ENCODE measurements at places on chromosomes 12 and 14.
A peak's percentile ranks its signal among the peaks of the same experiment; 100 is the strongest.

- no peak for ATAC-seq
Measured at GRCh38 chr14:69318241-69318640, 58.3 kb downstream of the GALNT16 start.

DNA sequence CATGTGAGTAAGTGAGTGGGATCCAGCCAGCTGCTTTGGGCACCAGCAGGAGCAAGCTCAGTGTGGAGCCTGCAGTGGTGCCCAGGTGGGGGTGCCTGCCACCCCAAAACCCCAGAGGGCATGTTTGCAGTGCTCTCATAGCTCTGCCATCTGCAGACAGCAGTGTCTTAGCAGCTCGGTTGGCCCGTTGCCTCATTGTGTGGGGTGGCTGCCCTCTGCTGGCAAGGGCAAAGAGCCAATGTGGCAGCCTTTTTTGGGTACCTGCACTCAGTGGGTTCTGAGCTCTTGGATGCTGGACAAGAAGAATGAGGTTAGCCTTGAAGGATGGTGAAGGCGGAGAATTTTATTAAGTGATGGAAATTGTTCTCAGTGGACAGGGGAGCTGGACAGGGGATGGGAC lies 52.3 kb downstream of the NEUROD4 start:
- no peak for ATAC-seq

GRCh38 chr12:14239935-14240872 lies 125.3 kb upstream of the ATF7IP start:
- no peak for ATAC-seq

- no peak for ATAC-seq
Measured at GRCh38 chr12:114416028-114416427, 10.1 kb upstream of the TBX5 start.

- no peak for ATAC-seq
Measured at GRCh38 chr12:29545102-29545467, 47.6 kb upstream of the OVCH1 start.

DNA sequence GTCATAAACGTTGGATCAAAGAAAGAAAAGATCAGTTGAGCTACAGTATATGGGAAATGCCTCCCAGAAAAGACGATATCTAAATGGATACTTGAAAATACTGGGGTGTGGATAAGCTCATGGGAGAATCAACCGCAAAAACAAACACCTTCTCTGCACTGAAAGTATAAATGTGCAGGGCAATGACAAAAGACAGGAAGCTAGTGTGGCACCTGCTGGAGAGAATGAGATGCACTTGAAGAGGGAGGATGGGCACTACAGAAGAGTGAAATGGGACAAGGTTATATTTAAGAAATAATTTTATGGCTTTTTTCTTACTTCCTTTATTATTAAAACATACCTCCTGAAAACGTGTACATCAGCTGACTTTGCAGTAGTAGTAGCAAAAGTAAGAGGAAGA lies 153.7 kb downstream of the PRKD1 start:
- ATAC-seq: no peak

- ATAC-seq: no peak
Measured at GRCh38 chr14:23115918-23116317, 3.1 kb downstream of the CEBPE start.

DNA sequence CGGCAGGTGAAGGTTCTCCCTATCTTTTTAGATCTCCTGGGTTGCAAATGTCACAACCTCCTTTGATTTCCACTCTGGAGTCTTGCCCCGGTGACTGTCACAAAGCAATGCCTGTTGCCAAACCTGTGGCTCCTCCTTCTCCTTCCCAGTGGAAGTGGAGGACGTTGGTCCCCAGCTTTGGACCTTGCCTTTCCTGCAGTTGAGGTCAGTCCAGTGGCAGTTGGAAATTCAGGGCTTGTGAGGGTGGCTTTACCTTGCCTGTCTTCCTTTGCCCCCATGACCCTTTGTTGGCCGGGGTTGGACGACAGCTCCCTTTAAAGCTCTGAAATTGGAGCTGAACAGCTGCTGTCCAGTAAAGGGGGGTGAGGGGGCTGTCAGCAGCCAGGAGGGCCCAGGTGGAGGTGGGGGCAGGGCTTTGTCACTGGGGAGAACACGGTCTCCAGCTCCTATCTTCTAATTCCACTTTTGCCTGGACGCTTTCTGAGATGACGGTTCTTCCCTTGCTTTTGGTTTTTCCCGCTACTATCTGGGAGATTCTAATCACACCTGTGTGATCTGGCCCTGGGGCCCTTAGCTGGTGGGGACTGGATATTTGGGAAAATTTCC lies 4.1 kb downstream of the TEAD4 start:
- ATAC-seq: no peak

GRCh38 chr12:48954061-48954460 lies 3.2 kb downstream of the ARF3 start:
- no peak for ATAC-seq

- peak; percentile 61 for ATAC-seq
Measured at GRCh38 chr14:68941820-68942219, 37.3 kb downstream of the ACTN1 start.

- ATAC-seq: no peak
Measured at GRCh38 chr12:96098631-96099030, 63.2 kb upstream of the LTA4H start.

GRCh38 chr14:88975043-88975830 lies 150.8 kb downstream of the TTC8 start:
- ATAC-seq: no peak

- peak; percentile 12 for ATAC-seq
Measured at GRCh38 chr12:112121780-112122565, 3.4 kb upstream of the TRAFD1 start.

DNA sequence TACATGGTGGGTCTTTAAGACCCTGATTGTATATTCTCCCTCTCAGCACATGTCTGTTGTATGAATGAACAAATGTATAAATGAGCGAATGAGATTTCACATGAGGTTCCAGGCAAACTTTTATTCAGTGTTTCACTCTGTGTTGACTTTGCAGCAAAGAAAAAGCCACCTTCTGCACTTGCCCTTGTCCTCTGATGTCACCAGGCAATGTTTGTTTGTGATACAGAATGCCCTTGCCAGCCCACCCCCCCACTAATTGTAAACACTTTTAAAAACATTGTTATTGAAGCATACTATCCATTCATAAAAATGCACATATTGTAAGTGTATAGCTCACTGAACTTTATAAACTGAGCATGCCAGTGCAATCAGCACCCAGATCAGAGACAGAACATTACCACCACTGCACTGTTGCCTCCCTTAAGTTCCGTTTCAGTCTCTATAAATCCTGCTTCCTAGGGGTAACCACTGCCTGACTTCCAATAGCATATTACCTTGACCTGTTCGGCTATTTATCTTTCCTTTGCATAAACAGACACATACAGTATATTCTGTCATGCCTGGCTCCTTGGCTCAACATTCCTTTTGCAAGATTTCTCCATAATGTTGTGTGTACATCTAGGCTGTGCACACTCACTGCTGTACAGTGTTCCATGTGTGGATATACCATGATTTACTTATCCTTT lies 11.3 kb upstream of the LTA4H start:
- ATAC-seq: no peak

DNA sequence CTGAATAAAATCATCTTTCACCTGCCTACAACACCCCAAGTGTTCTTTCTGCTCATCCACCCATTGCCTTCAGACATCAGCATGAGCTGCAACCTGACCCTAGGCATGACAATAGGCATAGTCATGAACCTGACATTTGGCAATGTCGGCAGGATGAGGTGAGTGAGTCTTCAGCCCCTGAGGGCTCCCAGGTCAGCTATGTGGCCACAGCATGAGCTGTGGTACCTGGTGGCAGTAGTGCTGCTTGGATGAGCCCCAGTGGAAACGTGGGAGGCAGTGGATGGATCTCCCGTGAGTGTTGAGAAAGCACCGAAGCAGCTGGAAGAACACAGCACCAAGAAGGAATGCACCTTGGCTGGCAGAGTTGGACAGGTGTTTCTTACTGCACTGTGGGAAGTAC lies 334.8 kb upstream of the FAR2 start:
- ATAC-seq: no peak

GRCh38 chr14:66514213-66514612 lies 6.3 kb downstream of the GPHN start:
- ATAC-seq: no peak

GRCh38 chr12:8989413-8989812 lies at the start of gene KLRG1:
KLRG1 (plus strand) TSS chr12:8989546; CDS start chr12:8989636, 90 bp downstream.
- ATAC-seq: no peak

DNA sequence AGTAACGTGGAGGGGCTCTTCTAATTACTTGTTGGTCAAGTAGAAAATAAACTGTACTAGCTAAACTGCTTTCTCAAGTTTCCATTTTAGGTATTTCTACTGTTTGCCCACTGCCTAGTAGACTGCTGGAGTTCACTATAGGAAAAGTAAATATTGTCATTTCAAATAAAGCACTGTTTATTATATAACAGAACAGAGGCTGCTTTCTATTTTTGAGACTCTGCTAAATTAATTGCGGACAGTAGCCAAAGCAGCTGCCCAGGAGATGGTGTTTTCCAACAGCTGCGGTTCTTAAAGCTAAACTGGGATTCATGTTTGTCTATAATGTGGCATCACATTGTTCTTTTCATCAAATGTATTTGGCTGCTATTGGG lies 15.9 kb upstream of the SIX1 start:
- ATAC-seq: no peak

DNA sequence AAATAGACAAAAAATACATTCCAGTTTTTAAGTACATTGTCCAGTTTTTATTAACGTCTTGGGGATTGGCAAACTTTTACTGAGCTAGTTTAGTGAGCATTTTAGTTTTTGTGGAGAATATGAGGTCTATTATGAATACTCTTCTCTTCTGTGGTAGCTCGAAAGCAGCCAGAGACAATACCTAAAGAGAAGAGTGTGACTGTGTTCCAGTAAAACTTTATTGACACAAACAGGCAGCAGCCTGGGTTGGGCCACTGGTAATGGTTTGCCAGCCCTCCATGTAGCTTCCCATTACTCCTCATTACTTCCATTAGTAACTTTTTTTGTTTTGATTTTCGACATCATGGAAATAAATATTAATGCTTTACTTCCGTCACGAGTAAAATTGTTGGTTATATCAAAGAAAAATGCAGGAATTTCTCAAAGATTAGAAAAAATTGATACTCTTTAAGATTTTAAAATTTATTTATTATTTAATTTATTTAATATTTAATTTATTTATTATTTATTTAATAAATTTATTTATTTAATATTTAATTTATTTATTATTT lies 19.6 kb downstream of the RMST start:
- no peak for ATAC-seq

DNA sequence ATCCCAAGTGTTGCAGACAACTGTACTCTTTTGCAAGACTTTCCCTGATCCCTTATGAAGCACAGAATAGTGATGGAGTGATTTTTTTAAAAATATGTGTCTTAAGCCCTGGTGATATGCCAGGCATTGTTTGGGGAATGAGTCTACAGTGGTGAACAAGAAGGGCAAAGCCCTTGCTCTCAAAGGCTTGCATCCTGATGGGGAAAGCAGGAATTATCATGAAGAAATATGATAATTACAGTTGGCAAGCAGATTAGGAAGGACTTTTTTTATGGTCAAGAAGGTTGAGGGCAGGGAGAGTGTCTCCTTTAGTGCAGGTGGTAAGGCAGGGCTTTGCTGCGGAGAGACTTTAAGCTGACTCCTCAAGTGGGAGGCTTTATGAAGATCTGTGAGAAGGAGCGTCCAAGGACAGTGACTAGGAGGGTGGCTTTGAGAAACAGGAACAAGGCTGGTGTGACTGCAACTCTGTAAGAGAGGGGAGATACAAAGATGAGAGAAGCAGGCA lies 100.2 kb downstream of the SYNE2 start:
- ATAC-seq: no peak

DNA sequence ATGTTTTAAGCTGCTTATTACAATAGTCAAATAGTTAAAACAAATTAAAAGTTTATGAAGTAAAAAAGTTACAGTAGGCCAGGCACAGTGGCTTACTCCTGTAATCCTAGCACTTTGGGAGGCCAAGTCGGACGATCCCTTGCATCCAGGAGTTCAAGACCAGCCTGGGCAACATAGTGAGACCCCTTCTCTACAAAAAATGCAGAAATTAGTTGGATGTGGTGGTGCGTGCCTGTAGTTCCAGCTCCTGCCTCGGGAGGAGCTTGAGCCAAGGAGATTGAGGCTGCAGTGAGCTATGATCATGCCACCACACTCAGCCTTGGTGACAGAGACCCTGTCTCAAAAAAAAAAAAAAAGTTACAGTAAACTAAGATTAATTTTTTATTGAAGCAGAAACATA lies 142.6 kb downstream of the MIPOL1 start:
- no peak for ATAC-seq

DNA sequence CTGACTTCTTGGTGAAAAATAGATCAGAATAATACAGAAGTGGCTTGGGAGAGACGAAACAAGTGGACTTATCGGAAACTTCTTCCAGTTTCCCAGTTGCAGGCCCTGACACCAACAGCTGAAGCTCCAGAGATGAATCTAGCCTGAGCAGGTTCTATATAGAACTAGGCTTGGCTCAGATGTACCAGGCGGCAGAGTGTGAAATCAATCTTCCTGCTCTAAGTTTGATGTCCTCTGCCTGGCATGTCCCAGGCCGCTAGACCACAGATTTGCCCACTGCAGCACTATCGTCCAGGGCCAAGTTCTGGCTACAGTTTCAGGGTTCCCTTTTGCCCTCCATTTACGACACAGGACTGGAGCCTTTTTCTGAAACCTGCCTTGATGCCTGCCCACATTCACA lies 91.3 kb upstream of the PLEKHA5 start:
- no peak for ATAC-seq

- ATAC-seq: no peak
Measured at GRCh38 chr12:89210277-89210676, 142.0 kb downstream of the DUSP6 start.

Measured in gastroesophageal sphincter (tissue), 4 donors.